ENCODE measurements at places on chromosomes 5 and 9.

GRCh38 chr5:138354926-138355378 lies 2.5 kb downstream of the KDM3B start:
- no peak for DNase-seq

GRCh38 chr9:91611582-91611981 lies 187.9 kb upstream of the NFIL3 start:
- DNase-seq = no peak

DNA sequence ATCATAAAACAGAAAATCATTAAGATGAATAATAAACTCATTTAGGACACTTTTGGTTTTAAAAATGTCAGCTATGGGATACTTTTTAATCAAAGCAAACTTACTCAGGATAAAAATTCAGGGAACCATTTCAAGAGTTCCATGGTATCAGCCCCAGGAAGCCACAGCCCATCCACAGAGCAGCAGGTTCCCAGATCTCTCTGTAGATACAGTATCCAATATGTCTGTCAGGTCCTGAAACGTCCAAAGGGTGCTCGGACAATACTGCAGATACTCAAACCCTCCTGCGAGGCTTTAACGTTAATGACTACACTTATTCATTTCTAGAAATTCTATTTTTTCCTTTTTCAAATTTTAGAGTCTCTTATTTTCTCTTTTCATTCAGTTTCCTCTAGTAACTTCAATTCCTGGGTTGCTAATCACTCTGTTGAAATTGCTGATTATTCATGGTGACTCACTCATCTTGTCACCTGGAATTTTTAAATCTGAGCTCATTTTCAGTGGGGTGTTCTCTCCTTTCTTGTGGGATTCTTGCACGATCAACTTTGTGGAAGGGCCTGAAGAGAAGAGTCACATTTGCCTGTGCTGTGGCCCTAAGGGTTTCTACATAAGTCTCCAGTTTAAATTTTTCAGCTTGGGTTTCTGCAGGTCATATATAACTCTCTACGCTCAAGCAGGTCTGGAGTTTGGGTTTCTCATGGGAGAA lies 435.8 kb downstream of the CTNND2 start:
- no peak for DNase-seq

DNA sequence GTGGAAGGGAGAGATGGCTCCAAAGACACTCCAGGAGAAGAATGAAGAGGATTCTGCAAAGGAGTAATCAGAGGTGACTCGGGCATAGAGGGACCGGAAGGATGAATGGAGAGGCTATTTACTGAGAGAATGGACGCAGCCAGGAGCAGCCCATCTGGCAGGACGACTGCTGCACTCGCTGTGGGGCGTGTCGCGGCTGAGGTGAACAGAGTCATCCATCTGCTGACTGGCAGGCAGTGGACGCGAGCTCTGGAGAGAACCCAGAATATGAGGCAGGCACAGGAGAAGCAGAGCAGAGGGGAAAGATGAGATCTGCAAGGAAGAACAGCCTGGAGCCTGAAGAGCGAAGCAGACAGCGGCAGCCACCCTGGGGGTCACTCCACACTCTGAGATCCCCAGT lies 16.4 kb downstream of the FGF1 start:
- no peak for DNase-seq
